ENCODE measurements at places on chromosomes 4 and X.

- DNase-seq = no peak
These were observed 25.3 kb downstream of the FBXW7 start for GRCh38 chr4:152510349-152511147.

DNA sequence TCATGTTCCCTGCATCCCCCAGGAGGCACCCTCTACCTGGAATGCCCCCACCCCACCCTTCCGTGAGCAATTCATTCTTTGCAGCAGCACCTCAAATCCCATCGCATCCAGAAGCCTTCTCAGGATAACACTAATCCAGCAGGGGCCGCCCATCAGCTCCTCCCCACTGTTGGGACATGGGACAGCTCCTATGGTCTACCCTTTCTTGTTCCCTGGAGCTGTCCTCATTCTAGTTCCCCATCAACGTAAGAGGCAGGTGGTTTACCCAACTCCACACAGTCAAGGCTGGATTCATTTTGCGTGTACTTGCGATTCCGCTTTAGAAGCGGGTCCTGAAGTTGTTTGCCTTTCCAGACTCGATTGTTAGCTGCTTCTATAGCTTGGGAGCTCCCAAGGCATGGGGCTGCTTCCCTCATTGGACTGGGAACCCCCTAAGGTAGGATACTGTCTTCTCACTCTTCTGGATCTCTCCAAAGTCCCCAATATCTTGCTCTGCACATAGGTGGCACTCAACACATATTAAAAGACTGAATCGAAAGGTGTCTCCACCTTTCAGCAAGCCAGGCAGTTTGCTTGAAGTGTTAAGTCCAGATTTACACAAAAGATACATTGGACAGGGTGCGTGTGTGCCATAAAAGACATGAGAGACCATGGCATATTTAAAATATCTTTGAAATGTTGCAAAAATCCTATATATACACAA, 942 bp upstream of the APLN start:
- DNase-seq = peak; percentile 23

GRCh38 chr4:1565598-1566295, 118.4 kb downstream of the FAM53A start:
- DNase-seq = peak; percentile 50

- no peak for DNase-seq
These were observed 34.4 kb upstream of the ANXA3 start for GRCh38 chr4:78517050-78517652.

DNA sequence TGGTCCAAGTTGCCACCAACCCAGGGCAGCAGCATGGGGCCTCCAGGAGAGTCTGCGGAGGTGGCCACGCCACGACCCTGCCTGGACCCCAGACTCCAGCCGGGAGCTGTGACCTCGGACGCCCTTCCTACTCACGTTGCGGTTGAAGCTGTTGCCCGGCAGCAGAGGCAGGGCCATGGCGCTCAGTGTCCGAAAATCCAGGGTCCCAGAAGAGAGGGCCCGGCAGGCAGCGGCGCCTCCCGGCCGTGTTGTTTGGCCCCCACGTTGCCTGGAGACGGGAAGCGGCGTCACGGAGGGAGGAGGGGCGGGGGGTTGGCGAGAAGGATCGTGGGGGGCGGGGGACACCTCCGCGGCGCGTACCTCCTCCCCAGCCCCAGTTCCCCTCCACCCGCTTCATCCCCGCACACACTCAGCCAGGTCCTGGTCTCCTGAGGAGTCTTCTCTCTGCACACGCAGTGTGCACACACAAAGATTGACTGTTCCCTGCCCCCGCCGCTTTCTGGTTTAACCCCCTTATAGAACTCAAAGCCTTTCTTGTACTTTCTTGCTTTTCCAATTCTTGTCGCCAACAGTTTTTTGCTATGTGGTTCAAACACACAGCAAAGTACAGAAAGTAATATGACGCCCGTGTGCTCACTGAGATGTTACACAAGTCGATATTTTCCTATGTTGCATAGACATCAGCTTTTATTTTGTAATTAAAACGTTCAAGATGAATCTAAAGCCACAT, at the start of gene EFHC2:
Gene EFHC2, minus strand, starts transcription at position 261 of the 730 bp plus-strand sequence. Its CDS starts 84 bp downstream, at position 177.
- DNase-seq = peak; percentile 68

DNA sequence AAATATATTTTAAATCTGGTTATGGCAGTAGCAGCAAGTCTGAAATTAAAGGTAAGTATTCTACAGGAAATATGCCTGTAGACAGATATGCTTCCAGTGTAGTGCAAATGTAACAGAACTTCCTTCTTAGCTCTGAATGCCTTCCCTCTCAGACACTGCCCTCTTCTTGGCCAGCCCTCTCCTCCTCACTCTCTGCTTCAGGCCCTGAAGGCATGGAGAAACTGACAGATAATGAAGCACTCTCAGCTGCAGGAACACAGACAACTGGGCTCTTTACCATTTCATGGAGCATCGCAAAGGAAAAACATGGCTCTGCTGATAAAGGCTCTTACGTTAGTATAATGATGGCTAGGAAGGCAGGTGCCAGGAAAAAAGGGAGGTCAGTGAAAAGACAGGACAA, 431.5 kb upstream of the RASGEF1B start:
- DNase-seq = no peak

GRCh38 chrX:54794028-54794427, 4.0 kb downstream of the ITIH6 start:
- DNase-seq = no peak

- no peak for DNase-seq
These were observed 23.3 kb upstream of the INTU start for GRCh38 chr4:127609484-127609883.

- no peak for DNase-seq
These were observed 53.8 kb upstream of the LNX1 start for GRCh38 chr4:53645108-53645507.

DNA sequence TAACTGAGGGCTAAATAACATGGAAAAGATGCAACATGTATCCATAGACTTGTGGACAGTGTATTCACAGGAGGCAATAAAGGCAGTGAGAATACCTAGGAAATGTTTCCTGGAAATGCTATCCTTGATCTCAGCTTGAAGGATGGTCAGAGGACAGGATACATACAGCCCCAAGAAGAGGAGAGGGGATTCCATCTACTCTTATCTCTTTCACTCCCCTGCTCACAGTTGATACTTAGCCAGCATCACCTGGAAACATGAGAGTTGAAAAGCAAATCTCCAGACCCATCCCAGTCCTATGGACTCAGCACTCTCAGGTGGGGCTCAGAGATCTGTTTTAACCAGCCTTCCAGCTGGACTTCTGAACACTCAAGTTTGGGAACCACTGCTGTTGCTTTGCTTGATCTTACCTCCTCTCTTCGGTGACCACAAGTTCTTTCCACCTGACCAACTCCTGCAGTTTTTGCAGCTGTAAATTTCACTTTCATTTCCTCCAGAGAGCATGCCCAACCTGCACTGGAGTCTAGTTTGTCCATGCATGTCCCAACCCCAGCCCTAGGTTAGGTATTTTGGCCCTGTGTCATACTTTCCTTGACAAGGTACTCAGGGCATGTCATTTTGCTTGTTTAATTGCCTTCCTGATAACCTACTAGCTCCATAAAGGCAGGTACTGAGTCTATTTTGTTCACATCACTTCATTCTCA, 10.4 kb downstream of the RELL1 start:
- no peak for DNase-seq

GRCh38 chr4:175758050-175759024, 53.7 kb downstream of the GPM6A start:
- DNase-seq = no peak

DNA sequence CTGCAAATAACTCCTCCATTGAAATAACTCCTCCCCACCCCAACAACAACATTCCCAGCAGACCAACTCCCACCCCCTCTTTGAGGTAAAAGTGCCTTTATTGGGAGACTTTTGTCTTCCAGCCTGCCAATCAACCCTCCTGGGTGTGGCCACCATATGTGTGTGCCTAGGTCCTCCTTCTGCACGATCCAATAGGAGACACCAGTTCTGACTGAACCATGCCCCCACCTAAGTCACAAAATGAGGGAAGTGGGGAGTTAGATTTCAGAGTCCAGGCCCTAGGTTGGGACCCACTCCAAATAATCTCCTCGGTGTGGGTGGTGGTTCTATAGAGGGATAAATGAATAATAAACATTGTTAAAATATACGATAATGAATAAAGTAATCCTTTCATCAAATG, 3.0 kb downstream of the PLP2 start:
- DNase-seq = no peak

DNA sequence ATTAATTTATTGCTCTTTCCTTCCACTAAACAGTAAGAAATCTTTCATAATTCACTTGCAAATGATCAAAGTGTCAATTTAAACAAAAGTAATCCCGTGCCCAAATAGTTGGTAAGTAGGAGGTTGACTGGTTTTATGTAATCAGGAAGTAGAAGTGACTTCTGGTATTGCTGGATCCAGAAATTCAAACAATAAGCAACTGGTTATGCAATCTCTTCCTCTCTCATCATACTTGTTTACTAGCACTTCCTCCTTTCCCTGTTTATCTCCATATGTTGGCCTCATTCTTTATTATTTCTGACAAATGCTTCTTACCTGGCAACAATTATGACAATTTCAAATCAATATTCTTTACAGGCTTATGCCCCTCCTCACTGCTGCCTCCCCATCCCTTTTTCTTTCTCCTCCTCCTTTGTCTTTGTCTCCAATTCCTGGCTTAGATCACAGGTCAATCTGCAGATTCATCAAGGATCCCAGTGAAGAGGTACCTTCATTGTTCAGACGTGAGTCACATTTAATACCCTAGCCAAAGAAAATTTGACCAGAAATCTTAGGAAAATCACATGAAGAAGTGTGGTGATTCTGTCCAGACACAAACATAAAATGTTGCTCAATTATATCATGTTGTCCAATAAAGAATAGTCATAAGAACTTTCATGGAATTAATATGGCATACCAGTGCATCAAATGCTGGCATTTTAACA, 323.2 kb upstream of the PCDH7 start:
- no peak for DNase-seq

- no peak for DNase-seq
These were observed 93.2 kb downstream of the ARSF start for GRCh38 chrX:3134316-3134945.

DNA sequence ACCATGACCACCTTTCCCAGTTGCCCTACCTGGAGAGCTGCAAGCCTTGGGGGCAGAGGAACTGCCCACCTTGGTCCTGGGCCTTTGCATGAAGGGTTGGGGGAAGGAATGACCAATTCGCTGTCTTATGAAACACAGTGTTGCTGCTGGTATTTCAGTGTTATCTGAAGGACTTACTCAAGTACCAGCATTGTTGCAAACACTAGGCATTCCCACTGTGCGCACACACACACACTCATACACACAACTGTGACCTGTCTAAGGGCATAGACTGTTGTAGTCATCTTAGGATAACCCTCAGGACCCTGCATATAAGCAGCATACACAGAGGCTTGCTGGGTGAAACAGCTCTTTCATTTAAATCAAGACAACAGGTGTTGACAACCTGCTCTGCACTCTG, 210.9 kb downstream of the EVC2 start:
- no peak for DNase-seq

- DNase-seq = no peak
These were observed 8.6 kb downstream of the MAOA start for GRCh38 chrX:43664708-43665107.

- no peak for DNase-seq
These were observed 92.0 kb upstream of the CBR4 start for GRCh38 chr4:169102026-169102425.

GRCh38 chrX:112827292-112827903, 13.2 kb downstream of the AMOT start:
- no peak for DNase-seq

- DNase-seq = no peak
These were observed 28.7 kb upstream of the STOX2 start for GRCh38 chr4:183876268-183876934.

DNA sequence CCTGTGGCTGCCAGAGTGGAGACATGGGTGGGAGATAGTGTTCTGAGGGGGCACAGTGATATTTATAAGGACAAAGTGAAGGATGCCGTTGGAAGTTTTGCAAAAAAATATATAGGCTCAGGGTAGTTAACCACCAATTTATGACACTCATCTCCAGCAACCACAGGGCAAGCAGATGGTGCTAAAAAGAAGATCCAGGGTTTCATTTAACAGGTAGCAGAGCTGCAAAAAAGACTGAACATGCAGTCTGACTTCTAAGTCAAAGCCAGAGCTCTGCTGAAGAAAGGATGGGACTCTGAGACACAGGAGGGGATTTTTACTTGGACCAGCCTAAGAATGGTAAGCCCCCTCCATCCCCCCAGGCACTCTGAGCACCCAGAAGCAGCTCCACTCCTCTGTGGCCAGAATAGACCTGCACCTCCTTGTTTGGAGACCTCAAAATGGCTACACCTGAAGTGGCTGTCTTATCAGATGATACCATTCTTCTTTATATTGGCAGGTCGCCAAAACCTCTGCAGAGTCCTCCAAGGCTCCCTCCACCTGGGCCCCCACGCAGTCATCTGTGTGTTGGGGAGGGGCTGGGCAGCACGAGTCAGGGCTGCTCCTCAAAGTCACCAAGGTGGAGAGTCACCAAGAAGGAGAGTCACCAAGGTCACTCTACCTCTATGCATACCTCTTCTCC, 161.4 kb upstream of the FAM9B start:
- DNase-seq = peak; percentile 5

- DNase-seq = no peak
These were observed 9.0 kb downstream of the GK2 start for GRCh38 chr4:79399076-79399475.

- DNase-seq = no peak
These were observed 37.2 kb upstream of the FAM9B start for GRCh38 chrX:9071031-9071650.

DNA sequence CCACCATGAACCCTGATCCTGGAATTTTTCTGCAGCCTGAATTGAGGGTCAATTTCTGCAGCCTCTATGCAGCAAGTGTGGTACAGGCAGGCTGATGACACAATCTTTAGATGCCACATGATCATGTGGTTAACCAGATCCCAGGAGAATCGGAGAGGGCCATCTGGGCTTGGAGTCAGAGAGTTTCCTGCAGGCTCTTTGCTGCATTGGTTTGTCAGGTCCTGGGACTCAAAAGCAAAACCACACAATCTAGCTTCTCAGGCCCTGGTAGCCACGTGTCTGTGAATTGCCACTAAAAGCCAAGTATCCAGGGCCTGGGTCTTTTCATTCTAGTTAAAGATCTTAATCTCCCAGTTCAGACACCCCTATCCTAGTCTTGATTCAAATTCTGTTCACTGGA, 464.5 kb downstream of the BCOR start:
- DNase-seq = no peak

GRCh38 chr4:95556207-95556859, 7.6 kb upstream of the UNC5C start:
- no peak for DNase-seq

Measured in CD4-positive, alpha-beta T cell treated with Interleukin-17A for 4 hours (primary cell).